B cell (primary cell): ENCODE measurements at places on chromosomes 6 and 20. TPM values are rescaled to one million over a fixed set of nuclear protein-coding genes. Genes with fewer than 3 reads are reported as not detected.

The AAR2 gene
- polyA plus RNA-seq = 9.5 and 10.3 TPM in 2 replicates

The HLA-DRB5 gene
- 23.8 and 112 TPM in 2 replicates for polyA plus RNA-seq

DNA sequence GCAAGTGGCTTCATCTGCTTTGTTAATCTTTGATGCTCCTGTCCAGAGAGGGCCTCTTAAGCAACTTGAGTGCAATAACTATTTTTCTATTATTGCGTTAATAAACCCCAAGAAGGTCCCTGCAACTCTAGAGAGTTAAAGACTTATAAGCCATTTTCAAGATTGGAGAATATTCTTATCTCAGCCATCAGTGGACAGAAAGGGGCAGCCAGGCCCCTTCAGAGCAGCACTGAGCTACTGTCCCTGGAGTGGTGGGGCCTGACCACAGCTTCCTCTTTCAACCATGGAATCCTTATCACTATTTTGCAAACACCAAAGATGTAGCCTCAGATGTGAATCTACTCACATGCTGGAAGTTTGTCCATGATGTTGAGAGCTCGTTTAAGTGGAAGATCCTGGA lies 2.8 kb upstream of the MAS1L start:
- H3K27ac ChIP-seq = no peak overlapping the region
- no peak for DNase-seq
- no peaks in the 10 kb centered on the region for H3K36me3 ChIP-seq

The NTSR1 gene
- polyA plus RNA-seq = not detected in 2 replicates
